ENCODE measurements at places on chromosomes 5 and 9.

GRCh38 chr9:134375430-134376385 lies 49.5 kb downstream of the RXRA start:
- DNase-seq = no peak

DNA sequence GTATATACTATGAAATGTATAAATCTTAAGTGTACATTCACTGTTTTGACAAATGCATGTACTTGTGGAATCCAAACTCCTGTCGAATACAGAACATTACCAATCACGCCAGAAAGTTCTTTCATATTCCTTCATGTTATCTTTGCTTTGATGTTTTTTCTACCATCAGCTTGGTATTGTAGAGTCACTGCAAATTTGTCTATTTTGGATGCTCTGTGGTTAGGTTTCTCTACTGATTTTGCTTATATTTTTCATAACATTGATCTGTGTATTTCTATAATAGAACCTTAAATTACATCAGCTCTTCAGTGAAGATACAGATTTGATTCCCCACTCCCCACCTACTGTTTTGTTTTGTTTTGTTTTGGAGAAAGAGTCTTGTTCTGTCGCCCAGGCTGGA lies 30.8 kb downstream of the HABP4 start:
- no peak for DNase-seq

GRCh38 chr9:130682421-130683121 lies 11.0 kb upstream of the EXOSC2 start:
- DNase-seq = no peak

GRCh38 chr5:106699198-106699597 lies 971.5 kb downstream of the EFNA5 start:
- no peak for DNase-seq

- no peak for DNase-seq
Observed at GRCh38 chr5:80129146-80129545, 94.0 kb downstream of the THBS4 start.

- no peak for DNase-seq
Observed at GRCh38 chr5:137629646-137630045, 106.2 kb downstream of the KLHL3 start.

DNA sequence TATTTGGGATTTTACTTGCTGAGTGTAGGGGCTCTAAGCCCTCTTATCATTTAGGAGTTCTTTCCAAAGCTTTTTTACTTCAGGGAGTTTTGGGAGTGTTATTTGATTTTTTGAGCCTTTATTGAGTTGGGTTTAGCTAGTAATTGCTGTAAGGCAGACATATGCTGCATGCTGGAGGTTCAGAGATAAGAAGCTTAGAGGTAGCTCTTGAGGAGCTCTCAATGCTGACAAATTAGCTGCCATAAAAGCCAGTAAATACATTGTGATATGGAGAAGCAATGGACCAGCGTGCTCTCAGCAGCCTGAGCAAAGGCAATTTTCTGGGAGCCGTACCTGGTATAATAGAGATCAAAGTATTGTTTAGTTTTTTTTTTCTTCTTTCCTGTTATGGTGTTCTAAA lies 11.6 kb downstream of the ARHGEF28 start:
- DNase-seq = no peak

DNA sequence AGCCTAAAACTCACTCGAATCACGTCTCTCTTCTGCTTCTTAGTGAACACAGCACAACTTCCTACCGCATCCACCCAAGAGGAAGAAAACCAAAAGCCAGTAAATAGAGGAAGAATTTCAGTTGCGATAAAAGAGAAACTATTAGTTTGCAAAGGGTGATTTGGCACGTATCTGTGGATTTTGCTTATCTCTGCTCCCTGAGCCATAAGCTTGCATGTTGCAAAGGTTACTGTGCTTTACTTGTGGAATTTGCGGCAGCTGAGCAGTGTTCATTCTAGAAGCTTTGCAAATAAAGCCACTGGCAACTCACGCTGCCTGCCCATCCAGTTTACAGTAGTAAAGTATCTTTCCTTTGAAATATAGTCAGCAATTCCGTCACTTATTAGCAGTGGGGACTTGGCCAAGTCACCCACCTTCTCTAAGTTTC lies 149.0 kb upstream of the PCA3 start:
- DNase-seq = no peak

Measured in suprapubic skin (tissue), 4 donors.